G401 (cell line): ENCODE measurements at places on chromosomes 11 and 22. TPM values are rescaled to one million over a fixed set of nuclear protein-coding genes. Genes with fewer than 3 reads are reported as not detected.
A peak's percentile ranks its signal among the peaks of the same experiment; 100 is the strongest.

DNA sequence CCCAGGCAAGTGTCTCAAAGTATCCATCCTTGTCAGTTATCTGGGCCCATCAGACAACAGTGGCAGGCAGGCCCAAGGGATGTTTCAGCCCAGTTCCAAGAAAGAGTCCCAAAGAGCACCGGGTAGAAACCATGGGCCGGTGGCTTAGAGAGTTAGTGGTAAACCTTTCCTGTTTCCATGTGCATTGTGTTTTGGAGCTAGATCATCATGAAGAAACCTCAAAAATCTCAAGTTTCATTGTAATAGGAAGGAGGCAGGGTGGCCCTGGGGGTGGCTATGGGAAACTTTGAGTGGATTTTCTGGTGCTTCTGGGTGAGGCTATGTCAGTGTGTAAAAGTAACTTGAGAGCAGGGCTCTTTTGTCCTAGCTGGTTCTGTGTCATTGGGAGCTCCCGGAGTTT lies 68.1 kb downstream of the UBASH3B start:
- DNase-seq: no peak

GRCh38 chr11:66388780-66389386 lies 17.3 kb upstream of the SLC29A2 start:
- DNase-seq: peak; percentile 64

- DNase-seq: no peak
Measured at GRCh38 chr11:7439746-7440320, 45.5 kb upstream of the OLFML1 start.

The BRD1 gene
- 19.3 and 27.5 TPM in 2 replicates for total RNA-seq

GRCh38 chr11:125457814-125458343 lies 38.2 kb downstream of the FEZ1 start:
- peak; percentile 78 for DNase-seq

GRCh38 chr11:116601814-116602636 lies 170.8 kb downstream of the BUD13 start:
- no peak for DNase-seq

- peak; percentile 76 for DNase-seq
Measured at GRCh38 chr11:19577976-19578619, 134.5 kb upstream of the NAV2 start.

GRCh38 chr11:18733202-18733601 lies 7.2 kb upstream of the IGSF22 start:
- no peak for DNase-seq

The TENM4 gene
- 18.6 and 18.7 TPM in 2 replicates for total RNA-seq

DNA sequence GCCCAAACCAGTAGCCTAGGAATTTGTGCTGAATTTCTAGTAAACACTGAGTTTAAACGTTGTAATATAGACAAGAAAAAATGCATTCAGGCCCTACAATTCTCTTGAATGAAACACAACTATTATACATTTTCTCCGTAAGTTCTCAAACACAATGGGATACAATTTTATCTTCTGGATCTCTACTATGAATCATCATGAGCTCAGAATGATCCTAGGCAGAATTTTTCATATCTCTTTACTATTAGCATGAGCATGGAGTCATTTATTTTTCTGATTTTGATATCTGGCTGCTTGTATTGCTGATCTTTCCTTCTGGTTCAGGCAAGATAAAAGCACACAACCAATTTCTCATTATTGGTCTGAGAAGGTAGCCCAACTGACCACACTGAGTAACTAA lies 1123.4 kb upstream of the RAG2 start:
- DNase-seq: no peak

The ACTN3 gene
- total RNA-seq: 32.1 and 42.0 TPM in 2 replicates

DNA sequence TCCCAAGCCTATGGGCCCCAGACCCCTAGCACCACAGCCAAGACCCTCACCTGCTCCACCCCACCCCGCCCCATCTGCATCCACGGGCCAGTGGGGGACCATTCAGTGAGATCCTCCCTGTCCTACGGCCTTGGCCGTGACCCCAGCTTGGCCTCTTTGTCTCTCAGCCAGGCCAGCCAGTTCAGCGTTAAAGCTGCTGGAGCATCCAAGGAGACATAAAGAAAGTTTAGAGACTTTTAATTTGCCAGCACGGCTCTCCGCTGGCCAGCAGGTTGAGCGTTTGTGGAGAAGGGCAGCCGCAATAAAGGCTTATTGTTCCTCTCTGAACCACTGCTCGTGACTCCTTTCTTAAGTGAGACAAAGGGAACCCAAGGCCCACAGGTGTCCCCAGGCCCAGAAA lies 49.3 kb upstream of the LMO1 start:
- no peak for DNase-seq

- DNase-seq: no peak
Measured at GRCh38 chr11:110131386-110132123, 38.4 kb downstream of the ZC3H12C start.

The KRTAP5-2 gene
- total RNA-seq: not detected in 2 replicates

GRCh38 chr11:62546244-62546928 lies at the start of gene AHNAK:
TSS of gene AHNAK (minus strand) at chr11:62546806. CDS start at chr11:62536098, 10,708 bp downstream.
- no peak for DNase-seq

- no peak for DNase-seq
Measured at GRCh38 chr11:116517584-116517983, 255.2 kb downstream of the BUD13 start.

The OR56A3 gene
- total RNA-seq: not detected in 2 replicates

DNA sequence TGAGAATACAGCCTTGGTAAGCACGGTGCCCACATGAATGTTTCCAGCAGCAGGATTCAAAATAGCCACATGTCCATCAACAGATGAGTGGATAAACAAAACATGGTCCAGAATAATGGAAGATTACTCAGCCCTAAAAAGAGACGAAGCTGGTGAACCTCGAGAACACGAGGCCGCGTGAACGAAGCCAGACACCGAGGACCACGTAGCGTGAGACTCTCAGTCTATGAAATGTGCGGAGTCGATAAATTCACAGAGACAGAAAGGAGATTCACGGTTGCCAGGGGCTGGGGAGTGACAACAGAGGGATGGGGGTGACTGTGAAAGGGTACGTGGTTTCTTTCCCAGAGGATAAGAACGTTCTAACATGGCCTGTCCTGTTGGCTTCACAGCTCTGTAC lies 2.9 kb upstream of the ASCL2 start:
- DNase-seq: no peak

GRCh38 chr11:40291329-40291728 lies 1168.1 kb downstream of the LRRC4C start:
- DNase-seq: no peak

The CAVIN3 gene
- 59.5 and 60.8 TPM in 2 replicates for total RNA-seq

The OR51B2 gene
- not detected in 2 replicates for total RNA-seq

DNA sequence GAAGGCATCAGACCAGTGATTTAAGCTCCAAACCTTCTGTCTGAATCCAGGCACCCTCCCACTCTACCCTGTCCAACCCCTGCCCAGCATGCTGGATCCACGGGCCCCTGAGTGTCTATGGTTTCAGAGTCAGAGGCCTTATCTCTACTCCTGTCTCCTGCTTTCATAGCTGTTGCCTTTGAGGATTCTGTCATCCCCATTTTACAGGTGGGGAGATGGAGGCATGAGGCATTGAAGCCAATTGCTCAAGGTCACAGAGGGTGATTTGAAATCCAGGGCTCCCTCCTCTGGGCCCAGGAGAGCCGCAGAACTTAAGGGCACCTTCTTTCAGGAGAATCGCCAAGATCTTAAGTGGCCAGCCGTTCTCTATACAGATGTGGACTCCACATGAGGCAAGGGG lies 3.1 kb downstream of the KCNJ4 start:
- no peak for DNase-seq

The SNX32 gene
- not detected in 2 replicates for total RNA-seq

DNA sequence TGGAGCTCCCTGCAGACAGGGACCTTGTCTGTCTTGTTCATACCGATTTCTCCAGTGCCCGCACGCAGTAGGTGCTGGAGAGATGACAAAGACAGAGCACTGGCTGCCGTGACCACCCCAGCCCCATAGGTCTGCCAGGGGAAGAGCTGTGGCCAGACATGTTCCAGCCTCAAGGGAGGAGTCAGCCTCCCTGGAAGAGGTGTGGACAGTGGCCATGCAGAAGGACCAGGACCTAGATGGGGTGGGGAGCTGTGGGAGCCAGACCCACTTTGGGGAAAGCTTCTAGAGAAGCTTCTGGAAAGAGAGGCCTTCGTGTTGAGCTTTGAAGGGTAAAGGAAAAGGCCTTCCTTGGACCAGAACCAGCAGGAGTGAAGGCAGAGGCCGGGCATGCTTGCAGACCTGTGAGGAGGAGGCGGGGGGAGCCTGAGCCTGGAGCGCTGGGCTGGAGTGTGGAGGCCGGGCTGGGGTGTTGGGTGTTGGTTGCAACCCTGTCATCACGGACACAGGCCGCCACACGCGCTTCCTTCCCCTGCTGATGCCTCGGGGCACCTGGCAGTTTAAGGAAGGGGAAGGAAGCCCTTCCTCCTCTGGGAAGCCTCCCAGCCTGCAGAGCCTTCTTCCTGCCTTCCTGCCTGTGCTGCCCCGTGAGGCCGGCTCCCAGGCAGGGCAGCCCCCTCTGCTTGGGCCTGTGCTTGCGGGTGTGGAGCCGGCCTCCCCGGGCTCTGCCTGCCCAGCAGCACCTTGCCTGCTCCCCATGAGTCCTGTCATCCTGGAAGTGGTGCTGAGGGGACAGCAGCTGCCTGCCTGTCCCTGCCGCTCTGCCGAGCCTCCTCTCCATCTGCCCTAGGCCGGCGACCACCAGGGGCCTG lies 12.3 kb downstream of the RELT start:
- no peak for DNase-seq

GRCh38 chr22:42763965-42764480 lies 43.4 kb upstream of the A4GALT start:
- no peak for DNase-seq

DNA sequence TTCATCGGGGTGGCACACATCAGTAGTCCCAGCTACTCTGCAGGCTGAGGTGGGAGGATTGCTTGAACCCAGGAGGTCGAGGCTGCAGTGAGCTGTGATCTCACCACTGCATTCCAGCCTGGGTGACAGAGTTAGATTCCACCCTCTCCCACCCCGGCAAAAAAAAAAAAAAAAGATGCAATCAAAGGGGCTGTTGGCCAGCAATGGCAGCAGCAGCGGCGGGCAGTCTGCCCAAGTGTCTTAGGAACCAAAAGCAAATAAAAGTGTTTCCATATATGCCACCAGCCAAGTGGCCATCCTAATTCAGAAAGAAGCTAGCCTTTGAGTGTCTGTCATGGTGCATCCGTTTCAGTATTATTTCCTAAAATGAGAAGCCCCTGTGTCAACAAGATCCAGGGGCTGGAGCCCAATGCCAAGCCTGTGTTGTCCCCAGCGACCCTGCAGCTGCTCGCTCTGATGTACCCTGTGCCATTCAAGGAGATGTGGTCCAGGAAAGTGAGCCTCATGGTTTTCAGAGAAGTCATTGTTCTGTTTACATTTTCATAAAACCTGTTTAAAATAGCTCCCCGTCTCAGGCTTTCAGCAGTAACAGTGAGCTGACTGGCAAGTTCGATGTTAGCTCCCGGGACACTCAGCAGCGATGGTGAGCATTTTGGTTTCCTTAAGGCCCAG lies 12.5 kb downstream of the CDPF1 start:
- no peak for DNase-seq

DNA sequence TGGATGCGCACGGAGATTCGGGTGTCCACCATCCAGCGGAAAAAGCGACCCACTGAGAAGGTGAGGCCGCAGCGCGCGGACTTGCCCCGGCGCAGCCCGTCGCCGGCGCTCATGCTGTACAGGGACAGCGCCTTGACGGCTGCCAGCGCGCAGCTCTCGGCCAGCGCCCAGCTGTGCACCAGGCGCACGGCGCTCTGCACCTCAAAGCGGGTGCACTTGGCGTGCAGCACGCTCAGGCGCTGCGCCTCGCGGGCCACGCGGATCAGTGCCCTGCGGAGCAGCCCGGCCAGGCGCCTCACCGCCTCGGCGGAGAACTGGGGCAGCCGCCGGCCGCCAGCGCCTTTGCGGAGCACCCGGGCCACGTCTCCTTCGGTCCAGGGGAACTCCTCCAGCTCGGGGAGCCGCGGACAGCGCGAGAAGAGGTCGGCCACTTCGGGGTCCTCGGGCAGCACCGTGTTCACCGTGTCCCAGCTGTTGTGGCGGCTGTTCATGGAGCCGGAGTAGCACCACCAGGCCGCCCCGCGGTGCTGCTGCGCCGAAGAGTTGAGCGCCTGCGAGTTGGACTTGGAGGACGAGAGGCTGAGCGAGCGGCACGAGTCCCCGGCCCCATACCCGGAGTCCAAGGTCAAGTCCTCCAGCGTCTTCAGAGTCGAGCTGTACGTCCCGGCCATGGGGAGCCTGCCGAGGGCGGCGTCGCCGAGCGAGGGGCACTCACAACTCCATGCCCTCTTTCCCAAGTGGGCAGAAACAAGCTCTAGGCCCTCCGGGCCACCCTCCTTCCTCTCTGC lies 703 bp downstream of the ABTB2 start:
- DNase-seq: no peak

The ZC3H12C gene
- total RNA-seq: 0.03 and 0.18 TPM in 2 replicates

- DNase-seq: no peak
Measured at GRCh38 chr22:39439170-39439569, 17.6 kb upstream of the MGAT3 start.

DNA sequence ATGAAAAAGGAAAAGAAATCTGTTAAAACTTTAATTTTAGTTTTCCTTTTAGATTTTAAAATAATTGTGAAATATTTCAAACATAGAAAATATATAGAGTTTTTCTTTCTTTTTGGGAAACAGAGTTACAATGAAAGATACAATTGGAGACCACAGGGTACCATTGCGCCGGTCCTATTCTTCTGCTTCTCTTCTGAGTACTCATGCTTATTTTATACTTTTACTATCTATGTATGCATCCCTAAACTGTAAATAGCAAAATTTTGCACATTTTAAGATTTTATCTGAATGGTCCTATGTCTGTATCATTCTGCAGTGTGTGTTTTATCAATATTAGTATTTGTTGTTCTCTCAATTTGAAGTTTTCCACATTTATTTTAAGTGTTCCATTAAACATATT lies 65.0 kb downstream of the EHF start:
- no peak for DNase-seq

The C22orf15 gene
- total RNA-seq: not detected in 2 replicates

- DNase-seq: no peak
Measured at GRCh38 chr22:28283068-28283654, 364.1 kb upstream of the PITPNB start.

GRCh38 chr11:11993839-11994238 lies 14.6 kb downstream of the DKK3 start:
- peak; percentile 89 for DNase-seq

The TMEM191C gene
- total RNA-seq: 2.0 and 13.5 TPM in 2 replicates

DNA sequence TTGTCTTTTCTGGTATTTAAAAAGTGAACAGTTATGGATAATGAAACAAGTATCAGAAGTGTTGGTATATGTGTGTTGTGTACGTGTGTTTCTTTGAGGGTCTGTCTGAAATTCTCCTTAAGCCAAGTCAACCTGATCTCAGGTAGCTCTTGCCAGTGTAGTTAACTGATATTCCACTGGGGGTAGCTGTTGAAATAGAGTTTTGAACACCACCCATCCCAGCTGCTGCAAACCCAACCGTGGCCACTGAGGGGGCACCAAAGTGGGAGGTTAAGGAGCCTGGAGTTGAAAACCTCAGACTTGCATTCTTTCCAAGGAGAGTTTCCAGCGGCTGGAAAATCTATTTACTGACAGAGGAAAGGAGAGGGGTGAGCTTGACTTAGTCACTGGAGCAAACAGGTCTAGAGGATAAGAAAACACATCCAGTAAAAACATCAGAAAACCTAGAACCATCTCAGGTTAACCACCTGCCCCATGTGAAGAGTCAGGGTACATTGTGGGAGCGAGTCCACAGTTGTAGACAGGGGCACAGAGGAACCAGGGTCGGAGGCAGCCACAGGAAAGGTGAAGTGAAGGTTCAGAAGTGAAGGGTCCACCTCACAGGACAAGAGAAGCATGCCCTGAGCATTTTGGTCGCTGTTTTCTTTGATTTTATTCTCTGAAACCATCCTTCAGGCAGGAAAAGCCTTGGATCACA lies 8.8 kb upstream of the CUL5 start:
- peak; percentile 34 for DNase-seq

The OR51B4 gene
- total RNA-seq: not detected in 2 replicates

- peak; percentile 50 for DNase-seq
Measured at GRCh38 chr11:11409901-11410300, 56.9 kb upstream of the CSNK2A3 start.

- DNase-seq: no peak
Measured at GRCh38 chr22:30867746-30868662, 100.6 kb downstream of the MORC2 start.
